ENCODE measurements at places on chromosomes 1 and 21. TPM values are rescaled to one million over a fixed set of nuclear protein-coding genes. Genes with fewer than 3 reads are reported as not detected.

LCE6A gene
- not detected for total RNA-seq

- H3K27ac ChIP-seq = peak overlapping the region; percentile 87
- H3K4me3 ChIP-seq = no peak overlapping the region
- no peaks in the 10 kb centered on the region for H3K27me3 ChIP-seq
Observed at GRCh38 chr1:183319051-183319450, 99.1 kb downstream of the NMNAT2 start.

GRCh38 chr1:96979304-96980268 lies 258.0 kb downstream of the PTBP2 start:
- DNase-seq = no peak
- no peak overlapping the region for H3K4me3 ChIP-seq
- no peak overlapping the region for H3K27ac ChIP-seq

GRCh38 chr1:156149374-156150332 lies 3.7 kb upstream of the SEMA4A start:
- H3K36me3 ChIP-seq = no peaks in the 10 kb centered on the region
- no peak overlapping the region for H3K27ac ChIP-seq
- DNase-seq = no peak
- no peaks in the 10 kb centered on the region for H3K27me3 ChIP-seq
- no peaks in the 10 kb centered on the region for H3K4me1 ChIP-seq

DNA sequence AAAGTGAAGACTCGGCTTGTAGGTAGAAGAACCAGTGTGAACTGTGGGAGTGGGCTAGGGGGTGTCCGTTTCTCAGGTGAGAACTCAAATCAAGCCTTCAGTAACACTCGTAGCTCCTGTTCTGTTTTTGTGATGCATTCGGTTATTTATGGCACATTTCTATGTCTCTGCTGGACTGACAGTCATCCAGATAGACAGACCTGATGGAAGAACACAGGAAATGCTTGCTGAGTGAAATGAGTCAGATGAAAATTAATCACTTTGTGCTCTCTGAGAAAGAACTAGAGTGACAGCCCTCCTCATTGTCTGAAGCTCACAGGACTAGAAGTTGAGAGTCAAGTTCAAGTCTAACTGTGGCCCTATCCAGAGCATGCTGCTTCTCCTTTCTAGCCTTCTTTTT lies 360.1 kb upstream of the PLXNA2 start:
- H3K27me3 ChIP-seq = no peaks in the 10 kb centered on the region
- H3K4me3 ChIP-seq = no peak overlapping the region
- H3K36me3 ChIP-seq = no peaks in the 10 kb centered on the region
- H3K4me1 ChIP-seq = no peaks in the 10 kb centered on the region
- no peak overlapping the region for H3K27ac ChIP-seq

Measured in uterus (tissue), 4 donors.